Activated CD4-positive, alpha-beta memory T cell treated with anti-CD3 and anti-CD28 coated beads for 36 hours (primary cell): ENCODE measurements at places on chromosomes 4 and X. TPM values are rescaled to one million over a fixed set of nuclear protein-coding genes. Genes with fewer than 3 reads are reported as not detected.

The ABLIM2 gene
- total RNA-seq, result 0.55 TPM

The NPNT gene
- not detected for total RNA-seq

The TLR10 gene
- total RNA-seq, result not detected

The OGT gene
- 280 TPM for total RNA-seq

The CLGN gene
- not detected for total RNA-seq

DNA sequence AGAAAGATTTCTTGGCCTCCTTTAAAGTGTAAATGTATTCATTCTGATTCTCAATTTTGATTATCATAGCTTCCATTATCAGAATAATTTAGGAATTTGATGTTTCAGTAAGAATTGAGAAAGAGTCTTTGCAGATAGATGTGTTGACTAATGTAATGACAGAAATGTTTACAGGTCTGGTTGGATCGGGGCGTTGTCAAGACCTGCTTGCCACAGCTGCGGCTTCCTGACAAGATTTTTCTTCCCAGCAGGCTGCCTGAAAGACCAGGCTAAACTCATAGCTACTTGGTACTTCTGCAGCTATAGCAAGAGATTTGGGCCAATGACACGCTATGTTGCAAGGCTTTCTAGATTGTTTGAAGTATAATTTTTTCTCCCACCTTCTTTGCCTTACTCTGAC, 91.5 kb upstream of the ANKRD50 start:
- no peaks in the 10 kb centered on the region for H3K4me1 ChIP-seq
- no peak overlapping the region for H3K27ac ChIP-seq
- no peak overlapping the region for H3K4me3 ChIP-seq

GRCh38 chrX:101257448-101258258, 33.5 kb downstream of the TAF7L start:
- DNase-seq, result no peak
- H3K4me1 ChIP-seq, result peaks cover 3% of the 10 kb centered on the region

DNA sequence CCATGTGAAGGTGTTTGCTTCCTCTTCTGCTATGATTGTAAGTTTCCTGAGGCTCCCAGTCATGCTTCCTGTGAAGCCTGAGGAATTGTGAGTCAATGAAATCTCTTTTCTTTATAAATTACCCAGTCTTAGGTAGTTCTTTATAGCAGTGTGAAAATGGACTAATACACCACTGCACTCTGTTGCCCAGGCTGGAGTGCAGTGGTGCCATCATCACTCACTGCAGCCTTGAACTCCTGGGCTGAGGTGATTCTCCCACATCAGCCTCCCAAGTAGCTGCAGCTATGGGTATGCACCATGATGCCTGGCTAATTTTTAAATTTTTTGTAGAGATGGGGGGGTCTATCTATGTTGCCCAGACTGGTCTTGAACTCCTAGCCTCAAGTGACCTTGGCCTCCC, 15.8 kb upstream of the IGFBP7 start:
- H3K36me3 ChIP-seq, result no peaks in the 10 kb centered on the region
- no peak for DNase-seq
- no peak overlapping the region for H3K27ac ChIP-seq
- H3K27me3 ChIP-seq, result peaks cover 16% of the 10 kb centered on the region

DNA sequence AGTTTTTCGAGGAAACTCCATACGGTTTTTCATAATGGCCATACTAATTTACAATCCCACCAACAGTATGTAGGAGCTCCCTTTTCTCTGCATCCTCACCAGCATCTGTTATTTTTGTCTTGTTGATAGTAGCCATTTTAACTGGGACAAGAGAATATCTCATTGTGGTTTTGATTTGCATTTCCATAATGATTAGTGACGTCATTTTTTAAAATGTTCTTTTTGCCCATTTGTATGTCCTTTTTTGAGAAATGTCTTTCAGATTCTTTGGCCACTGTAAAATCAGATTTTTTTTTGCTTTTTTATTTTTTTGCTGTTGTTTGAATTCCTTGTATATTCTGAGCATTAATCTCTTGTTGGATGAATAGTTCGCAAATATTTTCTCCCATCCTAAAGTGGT, 243.9 kb downstream of the TRIML1 start:
- H3K36me3 ChIP-seq, result no peaks in the 10 kb centered on the region
- DNase-seq, result no peak
- H3K27ac ChIP-seq, result no peak overlapping the region
- no peak overlapping the region for H3K4me3 ChIP-seq

- no peaks in the 10 kb centered on the region for H3K4me1 ChIP-seq
- H3K4me3 ChIP-seq, result no peak overlapping the region
- no peaks in the 10 kb centered on the region for H3K27me3 ChIP-seq
- no peak for DNase-seq
- H3K36me3 ChIP-seq, result no peaks in the 10 kb centered on the region
Observed at GRCh38 chrX:50638123-50638522, 167.5 kb upstream of the DGKK start.

DNA sequence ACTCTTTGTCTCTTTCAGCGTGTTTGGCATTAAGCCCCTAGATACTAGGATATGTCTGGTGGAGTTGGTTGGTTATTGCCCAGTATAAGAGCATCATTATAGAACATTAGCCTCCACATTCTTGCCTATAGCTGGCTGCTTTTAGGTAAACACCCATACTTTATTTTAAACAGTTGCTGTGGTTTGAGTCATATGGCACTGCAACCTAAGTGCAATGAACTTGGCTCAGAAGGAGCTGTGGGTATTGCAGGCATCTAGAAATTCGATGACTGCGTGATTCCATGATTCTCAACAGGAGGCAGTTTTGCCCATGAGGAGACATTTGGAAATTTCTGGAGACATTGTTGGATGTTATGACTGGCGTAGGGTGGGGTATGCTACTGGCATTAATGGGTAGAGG, 49.5 kb downstream of the DCLK2 start:
- no peak overlapping the region for H3K4me3 ChIP-seq
